ENCODE measurements at places on chromosomes 2 and 18.

GRCh38 chr2:47771211-47771610, 11.7 kb upstream of the MSH6 start:
- DNase-seq, result no peak

DNA sequence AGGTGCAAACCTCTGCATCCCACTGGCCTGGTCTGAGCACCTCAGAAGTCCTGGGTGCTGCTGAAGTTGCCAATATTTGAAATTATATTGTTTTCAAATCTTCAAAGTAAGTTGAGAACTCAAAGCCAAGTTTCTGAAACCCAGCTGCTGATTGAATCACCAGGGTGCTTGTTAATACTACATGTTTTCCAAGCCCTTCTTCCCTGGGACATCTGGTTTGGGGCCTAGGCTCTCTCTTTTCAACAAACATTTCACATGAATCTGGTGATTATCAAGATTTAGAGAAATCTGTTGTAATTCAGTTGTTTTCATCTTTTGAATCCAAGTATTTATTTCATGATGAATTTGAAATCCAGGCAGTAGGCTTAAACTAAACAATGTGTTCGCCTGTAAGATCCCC, 24.4 kb downstream of the MLPH start:
- DNase-seq, result no peak

- no peak for DNase-seq
Observed at GRCh38 chr2:95122197-95122551, 566 bp upstream of the MRPS5 start.

DNA sequence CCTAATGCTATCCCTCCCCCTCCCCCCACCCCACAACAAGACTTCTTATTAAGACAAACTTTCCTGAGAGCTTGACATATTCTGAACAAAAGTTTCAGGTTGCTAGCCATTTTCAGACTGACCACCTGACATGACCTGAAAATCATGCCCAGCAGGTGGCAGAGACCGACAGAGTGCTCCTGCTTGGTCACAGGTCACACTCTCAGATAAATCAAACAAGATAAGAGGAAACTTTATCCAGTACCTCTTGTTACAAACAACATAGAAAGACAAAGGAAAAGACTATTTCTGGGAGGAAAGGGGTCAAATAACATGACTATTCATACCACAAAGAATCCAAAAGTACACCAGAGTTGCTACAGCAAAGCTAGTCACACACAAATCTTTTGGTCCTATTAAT, 107.4 kb downstream of the TMEM200C start:
- no peak for DNase-seq

GRCh38 chr2:168550670-168551069, 94.6 kb downstream of the CERS6 start:
- peak; percentile 59 for DNase-seq

- DNase-seq, result no peak
Observed at GRCh38 chr18:63936932-63937393, 12.1 kb upstream of the HMSD start.

DNA sequence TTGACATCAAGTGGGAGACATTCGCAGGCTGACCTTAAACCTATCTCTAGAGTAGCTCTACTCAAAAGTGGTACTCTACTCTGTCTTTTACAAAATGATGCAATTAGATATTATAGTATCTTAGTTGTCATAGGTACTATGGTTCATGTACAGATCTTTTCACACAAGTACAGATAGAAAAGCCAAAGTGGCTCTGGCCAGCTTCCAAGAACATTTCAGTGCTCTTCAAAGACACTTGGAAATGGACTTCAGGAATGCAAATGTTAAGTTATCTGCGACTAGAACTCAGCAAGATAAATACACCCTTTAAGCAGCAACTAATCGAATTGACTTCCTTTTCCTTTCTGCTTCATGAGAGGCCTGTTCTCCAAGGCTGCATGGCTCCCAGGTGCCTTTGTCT, 718.7 kb upstream of the FAM98A start:
- DNase-seq, result no peak
